Heart left ventricle (tissue), 16 donors: ENCODE measurements at places on chromosomes 12 and 14. TPM values are rescaled to one million over a fixed set of nuclear protein-coding genes. Genes with fewer than 3 reads are reported as not detected.

The PDE3A gene
- 238 TPM for total RNA-seq

The NPFF gene
- total RNA-seq = not detected

The SLC5A8 gene
- not detected for total RNA-seq

The HOXC9 gene
- not detected for total RNA-seq

The LRRC43 gene
- 0.31 TPM for total RNA-seq

The PRPF39 gene
- total RNA-seq = 5.9 TPM
